ENCODE measurements at places on chromosomes 6 and 20.
A peak's percentile ranks its signal among the peaks of the same experiment; 100 is the strongest.

DNA sequence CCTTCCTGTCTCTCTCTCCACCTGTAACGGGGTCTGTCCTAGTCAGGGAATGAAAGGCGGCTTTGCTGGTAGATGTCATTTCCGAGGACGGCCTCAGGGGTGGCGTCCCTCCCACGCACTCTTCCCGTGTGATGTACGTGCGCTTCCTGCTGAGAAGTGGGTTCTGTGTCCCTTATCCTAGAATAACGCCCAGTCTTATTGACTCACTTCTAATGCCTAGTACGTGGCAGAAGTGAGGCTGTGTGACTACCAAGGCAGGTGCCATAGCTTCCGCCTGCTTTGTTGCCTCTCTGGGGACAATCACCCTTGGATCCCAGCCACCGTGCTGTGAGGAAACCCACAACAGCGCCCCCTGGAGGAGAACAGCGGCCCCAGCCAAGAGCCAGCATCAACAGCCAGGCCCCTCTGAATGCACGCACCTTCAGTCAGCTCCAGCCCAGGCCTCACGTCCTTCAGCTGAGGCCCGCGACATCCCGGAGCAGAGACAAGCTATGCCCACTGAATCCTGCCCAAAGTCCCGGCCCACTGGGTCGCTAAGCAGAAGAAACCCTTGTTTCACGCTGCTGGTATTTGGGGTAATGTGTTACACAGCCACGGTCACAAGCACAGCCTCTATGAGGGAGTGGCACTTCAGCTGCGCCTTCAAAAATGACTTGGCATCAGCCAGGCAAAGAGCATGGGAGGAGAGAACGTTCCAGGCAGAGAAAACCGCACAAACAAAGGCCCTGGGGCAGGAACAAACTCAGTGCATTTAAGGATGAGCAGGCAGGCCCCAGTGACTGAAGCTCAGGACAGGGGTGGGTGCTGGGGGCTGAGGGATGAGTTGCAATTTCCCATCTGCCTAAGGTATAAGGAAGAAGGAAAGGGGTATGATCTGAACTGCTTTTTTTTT lies 224.2 kb downstream of the NFATC2 start:
- peak; percentile 66 for DNase-seq

DNA sequence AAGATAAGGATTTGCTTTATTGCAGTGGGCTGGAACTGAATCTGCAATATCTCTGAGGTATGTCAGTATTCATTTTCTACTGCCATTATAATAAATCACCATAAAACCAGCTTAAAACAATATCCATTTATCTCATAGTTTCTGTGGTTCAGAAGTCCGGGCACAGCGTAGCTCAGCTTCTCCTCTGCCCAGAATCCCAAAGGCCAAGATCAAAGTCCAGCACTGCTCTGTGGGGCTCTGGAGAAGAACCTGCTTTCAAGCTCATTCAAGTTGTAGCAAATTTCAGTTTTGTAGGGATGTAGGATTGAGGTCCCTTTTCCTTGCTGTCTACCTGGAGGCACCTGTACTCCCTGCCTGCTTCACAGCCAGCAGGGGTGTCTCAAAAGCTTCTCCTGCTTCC lies 339.9 kb upstream of the AGPAT4 start:
- DNase-seq: no peak

DNA sequence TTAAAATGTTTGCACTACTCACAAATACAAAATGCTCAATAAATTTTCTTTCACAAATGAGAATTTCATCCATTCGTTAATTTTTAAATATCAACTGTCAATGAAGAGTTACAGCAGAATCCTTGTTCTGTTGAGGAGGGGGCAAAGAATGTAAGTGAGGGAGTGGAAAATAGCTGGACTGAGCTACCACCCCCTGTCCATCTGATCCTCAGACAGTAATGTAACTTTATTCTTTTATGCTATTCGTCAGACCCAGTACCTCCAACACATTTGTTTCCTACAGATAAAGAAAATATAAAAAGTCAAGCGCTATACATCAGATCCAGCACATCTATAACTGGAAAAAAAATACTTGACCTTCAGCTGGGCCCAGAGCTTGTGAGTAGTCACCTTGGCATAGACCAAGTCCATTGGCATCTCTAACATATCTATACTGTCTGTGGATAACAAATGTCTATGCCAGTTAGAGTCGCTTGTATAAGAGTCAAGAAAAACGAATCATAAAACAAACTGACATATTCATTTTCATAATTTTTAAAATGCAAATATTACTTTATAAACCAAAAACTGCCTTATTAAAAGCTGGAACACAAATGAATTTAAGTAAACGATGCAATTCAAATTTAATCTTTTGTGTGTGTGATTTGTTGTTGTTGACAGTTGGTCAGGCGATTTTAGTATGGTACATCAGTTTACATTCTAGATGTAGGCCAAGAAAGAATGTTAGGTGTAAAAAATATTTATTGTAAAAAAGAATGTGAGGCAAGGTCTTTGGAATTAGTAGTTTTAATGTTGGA lies 57.2 kb upstream of the HFE start:
- DNase-seq: peak; percentile 11

- no peak for DNase-seq
Observed at GRCh38 chr20:41664584-41664983, 46.4 kb upstream of the CHD6 start.

DNA sequence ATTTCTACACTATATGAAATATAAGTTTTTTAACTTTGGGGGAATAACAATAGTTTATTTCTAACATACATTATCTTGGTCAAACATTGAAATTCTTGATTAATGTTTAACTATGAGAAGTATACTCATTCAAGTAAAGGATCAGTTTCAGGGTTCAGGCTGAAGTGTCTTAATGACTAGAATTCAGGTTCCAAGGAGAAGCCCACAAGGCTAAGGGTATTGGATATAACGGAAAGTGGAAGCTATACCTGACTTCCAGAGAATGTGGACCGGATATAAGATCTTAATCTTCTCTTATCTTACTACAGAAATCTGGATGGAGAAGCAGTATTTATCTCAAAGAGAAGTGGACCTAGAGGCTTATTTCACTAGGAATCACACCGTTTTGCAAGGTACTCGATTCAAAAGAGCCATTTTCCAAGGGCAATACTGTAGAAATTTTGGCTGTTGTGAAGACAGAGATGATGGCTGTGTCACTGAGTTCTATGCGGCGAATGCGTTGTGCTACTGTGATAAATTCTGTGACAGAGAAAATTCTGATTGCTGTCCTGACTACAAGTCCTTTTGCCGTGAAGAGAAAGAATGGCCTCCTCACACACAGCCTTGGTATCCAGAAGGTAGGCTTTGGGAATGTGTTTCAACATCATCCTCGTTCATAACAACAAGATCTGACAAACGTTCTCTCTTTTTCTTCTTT lies at the start of gene TINAG:
Gene TINAG (plus strand): TSS at position 153 of the 697 bp plus-strand sequence. CDS start 110 bp downstream, at position 263.
- DNase-seq: no peak

DNA sequence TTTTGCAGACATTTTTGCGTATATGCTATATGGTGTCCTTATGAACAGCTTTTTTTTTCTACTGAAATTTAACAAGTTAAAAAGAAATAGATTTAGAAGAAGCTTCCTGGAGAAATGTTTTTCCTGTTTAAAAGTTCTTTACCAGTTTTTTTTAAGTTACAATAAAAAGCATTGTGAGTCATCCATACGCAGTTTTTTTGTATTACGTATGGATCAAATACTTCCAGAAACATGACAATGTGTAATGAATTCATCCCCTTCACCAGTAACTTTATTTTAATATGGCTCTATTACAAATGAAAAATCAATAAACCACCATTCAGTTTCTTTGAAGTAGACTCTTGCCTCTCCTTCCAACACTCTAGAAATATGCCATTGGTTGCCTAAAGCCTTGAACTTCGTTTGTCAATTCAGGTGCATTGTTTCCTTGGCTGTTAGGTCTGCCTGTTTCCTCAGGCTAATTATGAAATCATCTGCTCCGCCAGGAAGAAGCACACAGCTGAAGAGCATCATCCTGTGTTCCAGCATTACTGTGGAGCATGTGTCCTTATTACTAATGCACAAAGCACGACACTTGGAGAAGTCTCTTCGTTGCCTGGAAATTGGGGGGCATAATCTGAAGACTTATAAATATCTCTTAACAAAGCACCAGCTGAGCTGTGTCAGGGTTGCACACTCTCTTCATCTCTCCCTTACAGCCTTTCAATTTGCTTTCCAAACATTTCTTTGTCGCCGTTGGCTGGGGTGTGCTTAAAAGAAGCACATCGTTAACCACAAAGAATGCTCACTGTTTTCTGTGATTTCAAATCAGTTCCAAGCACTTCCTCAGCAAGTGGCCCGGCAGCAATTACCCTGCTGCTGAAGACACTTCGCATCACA lies 9.6 kb downstream of the MOXD1 start:
- peak; percentile 71 for DNase-seq

DNA sequence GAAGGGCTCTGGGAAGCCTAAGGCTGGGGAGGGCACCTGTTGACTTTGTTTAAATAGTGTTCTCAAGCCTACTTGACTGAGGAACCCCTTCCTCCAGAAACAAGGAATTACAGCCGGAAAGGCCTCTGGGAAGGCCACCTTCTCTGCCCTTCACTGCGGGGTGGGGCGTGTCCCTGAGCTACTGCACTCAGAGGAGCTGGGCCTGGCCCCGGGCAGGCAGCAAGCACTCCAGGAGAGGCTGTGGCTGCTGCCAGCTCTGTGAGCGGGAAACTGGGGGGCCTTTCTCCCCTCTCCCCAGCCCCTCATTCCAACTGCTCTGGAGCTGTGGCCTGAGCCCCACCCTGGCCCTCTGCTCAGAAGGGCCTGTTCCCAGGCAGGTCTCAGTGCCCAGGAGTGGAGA lies 4.0 kb upstream of the OSBPL2 start:
- no peak for DNase-seq

DNA sequence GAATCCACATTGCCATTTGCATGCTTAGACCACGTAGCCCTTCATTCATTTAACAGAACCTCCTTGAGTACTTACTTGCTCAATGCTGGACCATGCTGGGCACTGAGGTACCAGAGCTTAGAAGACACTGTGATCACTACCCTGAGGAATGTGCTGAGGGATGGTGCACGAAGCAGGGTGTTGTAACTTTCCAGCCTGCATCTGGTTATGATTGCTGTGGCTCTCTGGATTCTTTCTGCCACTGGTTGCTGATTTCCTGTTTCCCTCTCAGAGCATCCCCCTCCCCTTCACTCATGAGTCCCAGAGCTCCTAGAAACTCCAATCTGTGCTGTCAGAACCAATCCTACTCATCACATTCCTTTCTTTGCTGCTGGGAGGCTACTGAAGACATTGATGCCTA lies 537.4 kb downstream of the PTPRT start:
- no peak for DNase-seq

DNA sequence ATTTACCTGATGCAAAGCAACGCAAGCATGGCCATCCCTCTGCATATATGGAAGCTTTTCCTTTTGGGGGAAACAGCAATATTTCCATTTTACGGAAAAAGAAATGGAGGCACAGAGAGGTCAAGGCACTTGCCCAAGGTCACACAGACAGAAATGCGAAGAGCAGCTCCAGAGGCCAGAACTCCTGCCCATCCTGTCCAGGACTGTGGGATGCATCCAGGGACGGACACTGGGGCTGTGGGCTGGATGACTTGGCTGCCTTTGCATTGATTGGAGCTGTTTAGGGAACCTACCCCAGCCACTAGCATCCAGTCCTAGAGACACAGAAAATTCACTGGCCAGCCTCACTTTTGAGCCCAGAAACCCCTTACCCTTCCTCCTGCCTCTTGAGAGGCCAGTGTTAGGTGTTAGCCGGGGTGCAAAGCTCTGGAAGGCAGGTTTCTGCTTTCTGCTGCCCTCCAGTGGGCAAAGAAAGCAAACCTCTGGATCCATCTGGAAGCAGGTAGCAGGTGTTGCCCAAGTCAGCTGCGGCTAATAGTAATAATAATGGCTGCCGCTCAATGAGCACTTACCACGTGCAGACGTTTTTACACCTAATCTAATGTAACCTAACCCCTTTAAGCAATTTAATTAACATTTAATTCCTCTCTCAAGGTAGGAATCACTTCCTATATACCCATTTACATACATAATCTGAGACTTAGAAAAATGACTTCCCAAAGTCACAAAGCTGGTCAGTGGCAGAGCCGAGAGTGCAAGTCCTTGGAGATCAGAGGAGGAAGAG lies 31.7 kb upstream of the CCN5 start:
- DNase-seq: peak; percentile 67

DNA sequence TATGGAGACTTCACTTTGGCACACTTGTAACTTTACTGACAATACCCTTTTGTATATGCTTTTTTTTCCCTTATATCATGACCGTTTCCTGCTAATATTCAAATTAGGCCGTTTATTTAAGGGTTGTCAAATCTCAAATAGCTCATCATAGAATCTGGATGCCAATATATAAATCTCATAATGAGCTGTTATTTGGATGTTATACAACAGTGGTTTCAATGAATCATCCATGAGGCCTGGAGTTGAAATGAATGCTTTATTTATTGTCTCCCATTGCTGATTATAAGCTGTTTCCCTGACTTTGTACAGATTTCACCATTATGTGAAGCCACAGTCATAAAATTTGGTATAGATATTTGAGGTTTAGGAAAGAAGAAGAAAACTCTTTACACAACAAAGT lies 256.1 kb downstream of the PLCB1 start:
- no peak for DNase-seq

- no peak for DNase-seq
Observed at GRCh38 chr6:168243812-168244376, 75.7 kb downstream of the DACT2 start.

GRCh38 chr6:41712651-41713103 lies 22.7 kb downstream of the TFEB start:
- DNase-seq: no peak

GRCh38 chr6:125871365-125871764 lies 80.6 kb downstream of the NCOA7 start:
- DNase-seq: peak; percentile 86

DNA sequence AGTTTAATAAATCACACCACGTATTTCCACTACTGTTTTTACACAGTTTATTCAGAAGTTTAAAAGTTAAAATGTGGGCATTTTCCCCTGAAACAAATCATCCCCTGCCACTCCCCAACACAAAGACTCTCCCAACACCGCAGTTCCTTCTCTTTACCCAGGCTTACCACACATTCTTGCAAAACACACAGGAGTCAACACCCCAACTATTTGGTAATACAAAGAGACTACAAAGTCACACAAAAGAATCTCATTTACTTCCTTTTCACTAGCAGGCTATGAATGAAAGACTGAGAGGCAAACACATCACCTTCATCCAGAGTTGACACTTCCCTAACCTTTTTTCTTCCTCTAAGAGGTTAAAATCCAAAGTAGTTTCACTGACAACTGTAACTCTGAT lies 51.1 kb downstream of the KCTD20 start:
- no peak for DNase-seq

- no peak for DNase-seq
Observed at GRCh38 chr6:80376411-80376810, 269.9 kb downstream of the BCKDHB start.

DNA sequence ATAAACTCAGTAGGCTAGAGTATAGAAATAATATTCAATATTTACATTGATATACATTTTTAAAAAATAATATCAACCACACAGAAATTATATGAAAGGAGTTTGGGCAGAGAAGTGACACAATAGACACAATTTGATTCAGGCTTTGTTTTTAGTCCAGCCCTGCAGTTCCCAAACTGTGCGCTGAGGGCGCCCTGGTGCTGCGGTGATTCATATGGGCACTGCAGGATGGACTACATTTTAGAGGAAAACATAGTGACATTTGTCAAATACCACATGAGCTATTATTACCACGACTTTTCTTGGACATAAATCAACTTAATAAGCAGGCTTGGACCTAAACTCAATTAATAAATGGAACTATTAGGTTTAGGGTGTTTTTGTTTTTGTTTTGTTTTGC lies 364.3 kb upstream of the ID4 start:
- peak; percentile 27 for DNase-seq

- DNase-seq: no peak
Observed at GRCh38 chr6:43277643-43278523, 20.2 kb upstream of the SLC22A7 start.

Measured in NCI-H69 (cell line).